Activated CD4-positive, alpha-beta T cell treated with anti-CD3 and anti-CD28 coated beads, Interleukin-2, amount 10 ng/mL, durations not matched to agents 7 days and 5 days (primary cell): ENCODE measurements at places on chromosomes 3 and 15.

DNA sequence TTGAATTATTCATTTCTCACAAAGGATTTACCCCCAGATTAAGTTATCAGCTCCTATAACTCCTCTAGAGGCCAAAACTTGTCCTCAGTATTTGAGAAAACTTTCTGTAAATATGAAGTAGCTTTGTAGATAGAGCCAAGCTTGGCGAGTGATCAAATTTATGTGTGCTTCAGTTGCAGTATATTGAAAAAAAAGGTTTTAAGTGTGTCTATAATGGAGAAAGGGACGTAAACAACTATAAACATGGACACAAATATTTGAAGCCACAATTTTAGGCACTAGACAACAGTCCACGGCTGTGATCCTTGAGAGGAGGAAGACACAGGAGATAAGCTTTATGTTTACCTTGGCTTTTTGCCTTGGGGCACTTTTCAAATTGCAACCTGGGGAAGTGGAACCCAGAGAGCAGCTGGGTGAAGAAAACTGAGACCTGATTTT is 118.7 kb downstream of the THRB start:
- DNase-seq, result no peak

GRCh38 chr3:171980578-171981270 is 58.7 kb upstream of the FNDC3B start:
- DNase-seq, result no peak

DNA sequence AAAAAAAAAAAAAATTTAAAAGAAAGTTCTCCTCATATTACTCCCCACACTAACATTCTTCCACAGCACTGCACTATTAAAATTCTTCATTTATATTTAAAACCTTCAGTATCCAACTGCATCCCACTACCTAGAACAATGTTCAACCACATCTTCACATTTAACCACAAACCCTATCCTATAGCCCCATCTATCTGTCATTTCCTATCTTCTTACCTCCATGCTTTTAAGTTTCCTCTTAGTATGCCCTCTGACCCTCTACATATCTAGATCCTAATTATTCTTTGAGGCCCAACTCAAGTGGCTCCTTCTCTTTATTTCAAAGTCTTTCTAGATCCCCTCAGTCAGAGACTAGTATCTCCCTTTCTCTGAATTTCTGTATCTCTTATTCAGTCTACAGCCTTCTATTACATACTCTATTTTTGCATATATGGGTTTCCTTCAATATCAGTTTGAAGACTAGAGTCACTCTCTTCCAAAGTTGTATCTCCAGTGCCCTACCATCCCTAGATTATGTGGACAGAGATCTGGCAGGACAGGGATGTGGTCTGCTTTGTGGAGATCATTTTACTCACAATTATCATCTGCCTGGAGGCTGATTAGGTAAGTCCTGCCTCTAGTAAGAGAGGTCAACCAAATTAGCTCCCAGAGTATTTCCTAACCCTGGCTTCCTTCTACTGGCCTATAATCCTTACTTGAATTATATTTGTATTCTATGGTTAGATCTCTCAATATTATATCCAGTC is 1.4 kb downstream of the CIAO2A start:
- no peak for DNase-seq

DNA sequence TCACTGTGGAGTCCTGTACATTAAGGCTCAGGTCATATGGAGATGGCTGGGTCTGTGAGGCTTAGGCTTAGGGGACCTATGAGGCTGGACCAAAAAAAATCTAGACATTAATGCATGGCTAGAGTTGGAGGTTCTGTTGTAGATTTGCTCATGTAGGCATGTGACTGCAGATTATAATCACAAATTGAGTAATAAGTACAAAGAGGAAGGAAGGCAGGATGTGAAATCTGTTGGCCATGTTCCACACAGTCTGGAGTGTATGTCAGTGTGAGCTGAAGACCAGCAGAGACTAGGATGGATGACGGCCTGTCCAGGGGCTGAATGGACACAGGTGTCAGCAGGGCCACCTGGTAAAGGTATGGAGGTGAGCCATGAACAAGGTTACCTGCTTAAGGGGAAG is at the start of gene ST3GAL6:
Gene ST3GAL6, plus strand, starts transcription at position 265 of the 400 bp plus-strand sequence. CDS start 5,101 bp downstream, outside the sequence.
- DNase-seq, result no peak

DNA sequence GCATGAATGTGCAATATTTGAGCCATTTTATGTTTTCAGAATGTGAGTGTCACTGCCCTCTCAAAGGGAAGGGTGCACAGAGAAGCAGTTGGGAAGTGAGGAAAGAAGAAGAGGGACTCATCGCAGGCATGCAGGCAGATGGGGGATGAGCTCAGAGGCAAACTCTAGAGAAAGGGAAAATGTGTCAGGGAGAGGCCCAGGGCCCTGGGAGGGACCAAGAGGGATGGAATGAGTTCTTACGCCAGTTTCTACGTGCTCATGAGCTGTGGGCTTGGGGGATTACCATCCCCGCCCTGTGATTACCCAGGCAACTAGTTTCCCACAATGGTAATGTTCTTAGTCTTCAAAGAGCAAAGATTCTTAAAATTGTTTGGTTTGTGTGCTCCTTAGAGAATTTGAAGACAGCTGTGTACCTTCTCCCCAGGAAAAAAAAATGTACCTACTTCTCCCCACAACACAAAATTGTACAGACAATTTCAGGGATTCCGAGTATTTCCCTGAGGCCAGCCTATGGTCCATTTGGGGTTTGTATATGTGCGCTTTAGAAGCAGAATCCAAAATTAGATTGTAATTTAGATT is 17.8 kb downstream of the GCSAM start:
- DNase-seq, result no peak

DNA sequence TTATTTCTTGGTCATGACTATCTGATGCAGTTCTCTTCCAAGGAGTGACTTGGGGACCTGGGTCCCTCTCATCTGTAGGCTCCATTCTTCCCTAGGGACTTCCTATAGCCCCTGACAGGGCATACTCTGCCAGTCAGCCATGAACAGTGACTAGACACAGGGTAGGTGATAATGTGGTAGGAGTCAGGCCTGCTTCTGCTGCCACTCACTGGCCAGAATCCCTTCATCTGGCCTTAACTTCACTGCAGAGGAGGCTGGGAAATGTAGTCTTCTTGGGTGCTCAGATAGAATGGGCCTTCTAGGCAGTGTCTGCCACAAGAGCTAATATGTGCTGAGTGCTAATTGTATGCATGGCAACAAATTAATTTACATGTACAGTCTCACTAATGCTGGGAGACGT is 84.5 kb downstream of the CACNA2D3 start:
- DNase-seq, result no peak

DNA sequence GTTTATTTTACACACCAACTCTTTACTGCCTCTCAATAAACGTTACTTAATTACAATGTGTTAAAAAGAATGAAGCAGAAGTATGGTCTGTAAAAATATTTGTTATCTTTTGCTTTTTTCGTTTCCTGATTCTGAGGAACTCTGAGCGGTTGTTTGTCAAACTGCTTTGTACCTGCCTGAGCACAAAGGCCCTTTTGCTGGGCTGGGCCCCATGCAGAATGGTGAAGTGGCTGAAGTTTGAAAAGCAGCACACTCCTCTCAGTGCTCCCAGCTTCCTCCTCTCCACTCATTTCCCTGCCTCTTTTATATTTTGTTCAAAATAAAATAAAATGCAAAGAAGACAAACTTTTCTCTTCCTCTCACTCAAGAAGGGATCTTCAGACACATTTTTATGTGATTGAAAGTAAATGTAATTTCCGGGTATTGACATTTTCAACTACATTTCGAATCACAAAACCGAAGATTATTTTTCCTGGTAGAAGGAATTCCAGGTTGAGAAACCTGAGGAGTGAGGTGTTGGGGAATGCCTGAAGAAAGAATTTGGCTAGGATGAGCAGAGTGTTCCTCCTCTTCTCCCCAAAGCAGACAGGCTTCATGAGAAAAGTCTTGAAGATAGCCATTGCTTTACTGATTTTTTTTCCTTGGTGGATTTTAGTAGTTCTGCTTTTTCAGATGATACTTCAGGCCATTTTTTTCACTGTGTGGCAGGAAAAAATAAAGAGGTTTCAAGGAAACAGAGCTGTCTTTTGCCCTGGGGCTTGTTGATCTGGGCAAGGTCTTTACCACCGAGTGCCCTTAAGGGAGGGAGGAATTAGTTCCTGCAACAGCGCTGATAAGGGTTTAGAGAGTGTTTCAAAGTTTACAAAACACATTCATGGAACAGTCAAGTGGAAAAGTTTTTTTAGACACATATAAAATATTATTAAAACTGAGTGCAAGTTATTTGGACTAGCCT is 229.8 kb downstream of the NFKBIZ start:
- DNase-seq, result peak; percentile 19

- no peak for DNase-seq
Measured at GRCh38 chr15:33001926-33002325, 192.6 kb downstream of the FMN1 start.

DNA sequence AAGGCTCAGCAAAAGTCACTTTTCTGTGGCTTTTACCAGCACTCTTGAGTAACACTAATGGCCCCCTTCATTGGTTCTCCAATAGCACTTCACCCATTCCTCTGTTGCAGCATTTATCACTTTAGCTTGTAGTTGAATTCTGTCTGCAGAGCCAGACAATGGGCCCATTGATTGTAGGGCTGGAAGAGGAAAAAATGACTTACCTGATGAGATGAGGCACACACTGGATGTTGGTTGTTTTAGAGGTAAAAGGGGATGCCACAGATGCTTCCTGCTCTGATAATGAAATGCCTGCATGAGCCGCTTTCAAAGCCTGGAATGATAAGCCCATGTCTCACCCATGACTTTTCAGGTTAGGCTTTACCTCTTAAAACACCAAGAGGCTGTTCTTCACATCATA is 64.3 kb downstream of the PLAAT1 start:
- no peak for DNase-seq

DNA sequence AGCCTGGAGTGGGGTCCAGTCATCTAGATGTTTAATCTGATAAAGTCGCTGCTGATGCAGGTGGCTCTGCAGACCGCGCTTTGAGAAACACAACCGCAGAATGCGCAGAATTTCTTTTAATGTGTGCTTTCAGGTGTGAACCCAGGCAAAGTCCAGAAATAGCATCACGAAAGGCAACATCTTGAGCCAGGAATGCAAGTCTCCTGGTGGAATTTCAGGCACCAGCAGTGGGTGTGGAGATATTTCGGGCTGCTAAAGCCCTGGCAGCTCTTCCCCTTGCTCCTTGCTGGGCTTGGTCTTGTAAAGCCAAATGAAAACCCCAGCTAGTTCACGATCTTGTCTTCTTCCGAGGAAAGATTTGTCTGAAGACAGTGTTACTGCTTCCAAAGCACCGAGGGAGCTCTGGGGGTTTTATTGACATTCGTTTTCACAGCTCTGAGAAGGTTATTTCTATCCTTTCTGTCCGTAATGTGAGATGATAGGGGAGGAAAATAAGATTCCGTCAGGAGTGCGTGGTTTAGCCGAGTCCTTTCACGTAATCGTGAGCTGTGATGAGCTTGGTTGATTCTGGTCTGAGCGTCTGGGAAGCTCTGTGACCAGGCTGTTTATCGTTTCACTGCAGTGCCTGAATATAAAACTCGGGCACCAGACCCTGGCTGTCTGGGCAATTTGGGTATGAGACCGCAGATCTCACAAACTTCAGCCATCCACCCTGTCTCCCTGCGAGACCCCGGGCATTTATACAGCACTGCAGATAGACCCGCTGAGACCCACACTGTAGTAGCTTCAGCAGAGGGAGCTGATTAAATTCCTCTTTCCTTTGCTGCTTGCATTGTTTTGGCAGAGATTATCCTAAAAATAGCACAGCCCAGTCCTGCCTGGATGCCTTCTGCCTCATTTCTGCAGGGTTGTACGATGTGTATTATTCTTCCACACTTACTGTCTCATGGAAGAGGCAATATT is 67.0 kb upstream of the SLC25A26 start:
- DNase-seq, result no peak
